ENCODE measurements at places on chromosomes 6 and 20.
A peak's percentile ranks its signal among the peaks of the same experiment; 100 is the strongest.

DNA sequence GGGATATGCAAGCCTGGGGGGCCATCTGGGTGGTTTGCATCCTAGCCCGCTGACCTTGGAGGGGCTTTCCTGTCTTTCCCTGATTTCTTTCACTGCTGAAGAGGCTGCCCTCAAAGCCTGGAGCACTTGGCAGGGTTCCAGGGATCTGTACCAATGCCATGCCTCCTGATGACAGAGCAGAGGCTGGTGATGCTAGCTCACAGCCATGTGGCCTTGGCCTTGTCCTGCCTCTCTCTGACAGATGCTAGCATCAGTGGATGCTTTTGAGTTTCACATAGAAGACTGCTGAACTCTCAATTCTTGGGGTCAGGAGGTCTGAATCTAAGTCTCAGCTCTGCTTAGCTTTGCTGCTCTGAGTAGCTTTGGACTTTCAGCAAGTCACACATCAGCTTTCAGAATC, 21.9 kb upstream of the RREB1 start:
- no peak overlapping the region for H3K4me3 ChIP-seq
- peaks cover 22% of the 10 kb centered on the region for H3K4me1 ChIP-seq
- peak overlapping the region; percentile 71 for H3K27ac ChIP-seq
- H3K27me3 ChIP-seq: no peaks in the 10 kb centered on the region
- no peaks in the 10 kb centered on the region for H3K36me3 ChIP-seq
- DNase-seq: no peak

DNA sequence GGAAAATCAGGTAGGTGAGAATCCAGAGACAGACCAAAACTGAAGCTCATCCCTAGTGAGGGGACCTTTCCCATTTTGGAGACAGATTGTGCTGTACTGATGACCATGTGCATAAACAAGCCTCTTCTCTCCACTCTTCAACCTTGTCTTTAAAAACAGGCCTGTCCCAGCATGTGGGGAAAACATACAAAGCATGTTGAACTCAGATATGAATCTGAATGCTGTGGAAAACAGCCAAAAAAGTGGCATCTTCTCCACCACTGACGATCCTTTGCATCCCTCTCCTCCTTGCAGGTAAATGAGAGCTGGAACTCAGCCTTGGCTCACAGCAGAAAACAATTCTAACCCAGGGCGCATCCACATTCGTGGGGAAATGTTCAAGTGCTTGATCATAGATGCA, 123.7 kb upstream of the FOXQ1 start:
- no peaks in the 10 kb centered on the region for H3K27me3 ChIP-seq
- H3K4me3 ChIP-seq: no peak overlapping the region
- no peaks in the 10 kb centered on the region for H3K36me3 ChIP-seq
- no peak for DNase-seq

DNA sequence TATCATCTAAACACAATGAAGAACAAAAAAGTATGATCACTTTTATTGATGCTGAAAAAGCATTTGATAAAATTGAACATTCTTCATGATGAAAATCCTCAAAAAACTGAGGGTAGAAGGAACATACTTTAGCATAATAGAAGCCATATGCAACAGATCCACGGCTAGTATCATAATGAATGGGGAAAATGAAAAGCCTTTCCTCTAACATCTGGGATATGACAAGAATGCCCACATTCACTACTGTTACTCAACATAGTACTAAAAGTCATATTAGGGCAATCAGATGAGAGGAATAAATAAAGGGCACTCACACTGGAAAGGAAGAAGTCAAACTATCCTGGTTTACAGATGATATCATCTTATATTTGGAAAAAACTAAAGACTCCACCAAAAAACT, 256.6 kb downstream of the RFPL4B start:
- no peaks in the 10 kb centered on the region for H3K27me3 ChIP-seq
- H3K4me1 ChIP-seq: no peaks in the 10 kb centered on the region
- no peak overlapping the region for H3K4me3 ChIP-seq
- DNase-seq: no peak
- no peaks in the 10 kb centered on the region for H3K36me3 ChIP-seq
- no peak overlapping the region for H3K27ac ChIP-seq

- DNase-seq: no peak
- H3K4me3 ChIP-seq: no peak overlapping the region
- no peaks in the 10 kb centered on the region for H3K27me3 ChIP-seq
- no peak overlapping the region for H3K27ac ChIP-seq
Measured at GRCh38 chr6:53437557-53438202, 88.9 kb upstream of the ELOVL5 start.

Data from esophagus squamous epithelium (tissue), 5 donors.